NCI-H1105 (cell line): ENCODE measurements at places on chromosomes 3 and 15.

DNA sequence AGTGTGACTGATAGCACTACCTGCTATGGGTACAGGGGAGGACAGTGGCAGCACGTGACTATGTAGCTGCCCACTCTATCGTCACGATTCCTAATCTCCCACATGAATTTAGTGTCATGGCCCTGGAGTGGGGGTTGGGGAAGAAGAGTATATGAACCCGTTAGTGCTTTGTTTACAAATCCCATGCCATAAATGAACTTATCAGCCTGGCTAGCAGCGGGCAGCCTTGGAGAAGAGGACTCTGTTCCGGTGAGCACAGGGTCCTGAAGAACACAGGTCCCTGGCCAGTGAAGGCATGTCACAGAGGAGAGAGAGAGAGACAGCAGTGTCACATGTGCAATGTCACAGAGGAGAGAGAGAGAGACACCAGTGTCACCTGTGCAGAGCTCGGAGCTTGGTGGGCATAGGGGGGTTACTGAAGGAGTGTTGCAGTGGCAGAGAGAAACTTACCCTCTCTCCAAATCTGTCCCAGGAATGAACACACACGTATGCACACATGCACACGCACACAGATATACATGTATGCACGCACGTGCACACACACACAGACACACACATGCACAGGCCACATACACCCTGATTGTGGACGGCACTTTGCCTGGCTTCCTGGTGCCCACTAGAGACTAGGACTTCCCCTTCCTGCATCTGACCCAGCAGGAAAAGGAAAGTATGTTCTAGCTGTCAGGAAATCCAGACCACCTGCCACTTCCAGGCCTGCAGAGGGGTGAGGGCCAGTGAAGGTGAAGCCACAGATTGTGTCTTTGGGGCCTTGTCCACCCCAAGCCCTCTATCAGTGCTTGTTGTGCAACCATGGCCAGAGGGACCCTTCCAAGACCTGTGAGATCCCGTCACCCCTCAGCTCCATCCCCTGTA lies 26.3 kb downstream of the ITGA11 start:
- no peak for DNase-seq

DNA sequence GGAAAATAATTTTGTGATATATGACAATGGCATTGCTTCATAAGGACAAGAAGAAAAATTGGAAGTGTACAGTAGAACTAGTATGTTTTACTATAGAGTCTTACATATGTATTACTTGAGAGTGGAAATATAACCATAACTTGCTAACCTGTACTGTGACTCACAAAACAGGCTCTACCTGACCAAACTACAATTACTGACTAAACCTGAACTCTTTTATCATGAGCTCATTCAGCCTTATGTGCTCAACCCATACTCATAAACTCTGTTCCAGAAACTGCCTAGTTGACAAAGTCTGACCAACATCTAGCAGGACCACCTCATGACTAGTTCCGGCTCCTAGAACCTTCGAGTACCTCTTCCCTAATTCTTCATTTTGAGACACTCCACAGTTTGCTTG lies 6.3 kb downstream of the CDIN1 start:
- DNase-seq, result no peak

GRCh38 chr3:154972951-154973350 lies 107.2 kb upstream of the MME start:
- DNase-seq, result no peak

DNA sequence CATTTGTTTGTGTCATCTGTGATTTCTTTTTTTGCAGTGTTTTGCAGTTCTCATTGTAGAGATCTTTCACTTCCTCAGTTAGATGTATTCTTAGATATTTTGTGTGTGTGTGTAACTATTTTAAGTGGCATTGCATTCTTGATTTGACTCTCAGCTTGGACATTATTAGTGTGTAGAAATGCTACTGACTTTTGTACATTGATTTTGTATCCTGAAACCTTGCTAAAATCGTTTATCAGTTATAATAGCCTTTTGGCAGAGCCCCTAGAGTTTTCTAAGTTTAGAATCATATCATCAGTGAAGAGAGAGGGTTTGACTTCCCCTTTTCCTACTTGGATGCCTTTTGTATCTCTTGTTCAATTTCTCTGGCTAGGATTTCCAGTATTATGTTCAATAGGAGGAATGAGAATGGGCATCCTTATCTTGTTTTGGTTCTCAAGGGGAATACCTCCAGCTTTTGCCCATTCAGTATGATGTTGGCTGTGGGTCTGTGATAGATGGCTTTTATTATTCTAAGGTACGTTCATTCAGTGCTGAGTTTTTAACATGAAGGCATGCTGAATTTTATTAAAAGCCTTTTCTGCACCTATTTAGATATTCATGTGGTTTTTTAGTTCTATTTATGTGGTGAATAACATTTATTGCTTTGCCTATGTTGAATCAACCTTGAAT lies 211.7 kb downstream of the MBNL1 start:
- DNase-seq, result no peak

GRCh38 chr3:193868590-193868989 lies 267.4 kb upstream of the HES1 start:
- no peak for DNase-seq
